ENCODE measurements at places on chromosomes 7 and 10. TPM values are rescaled to one million over a fixed set of nuclear protein-coding genes. Genes with fewer than 3 reads are reported as not detected.

DNA sequence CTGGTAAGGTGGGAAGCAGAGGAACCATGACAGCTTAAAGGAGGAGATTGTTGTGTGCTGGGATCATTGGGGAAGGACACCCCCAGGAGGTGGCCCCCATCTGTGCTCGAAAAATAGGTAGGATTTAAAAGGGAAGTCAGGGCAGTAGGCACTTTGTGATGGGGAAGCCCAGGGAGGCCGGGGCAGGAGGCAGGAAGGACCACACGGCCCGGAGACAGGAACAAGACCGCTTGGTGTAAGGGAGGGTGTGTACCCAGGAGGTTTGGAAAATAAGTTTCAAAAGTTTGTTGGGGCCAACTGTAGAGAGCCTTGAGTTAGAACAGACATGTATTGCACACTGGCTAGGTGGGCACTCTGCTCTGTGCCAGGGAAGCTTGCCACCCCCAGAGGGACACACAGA lies 20.7 kb downstream of the ZNF467 start:
- no peak for DNase-seq

- no peak for DNase-seq
Observed at GRCh38 chr7:36080843-36081242, 72.2 kb upstream of the EEPD1 start.

GRCh38 chr10:131777921-131778320 lies 122.9 kb upstream of the PPP2R2D start:
- no peak for DNase-seq

DNA sequence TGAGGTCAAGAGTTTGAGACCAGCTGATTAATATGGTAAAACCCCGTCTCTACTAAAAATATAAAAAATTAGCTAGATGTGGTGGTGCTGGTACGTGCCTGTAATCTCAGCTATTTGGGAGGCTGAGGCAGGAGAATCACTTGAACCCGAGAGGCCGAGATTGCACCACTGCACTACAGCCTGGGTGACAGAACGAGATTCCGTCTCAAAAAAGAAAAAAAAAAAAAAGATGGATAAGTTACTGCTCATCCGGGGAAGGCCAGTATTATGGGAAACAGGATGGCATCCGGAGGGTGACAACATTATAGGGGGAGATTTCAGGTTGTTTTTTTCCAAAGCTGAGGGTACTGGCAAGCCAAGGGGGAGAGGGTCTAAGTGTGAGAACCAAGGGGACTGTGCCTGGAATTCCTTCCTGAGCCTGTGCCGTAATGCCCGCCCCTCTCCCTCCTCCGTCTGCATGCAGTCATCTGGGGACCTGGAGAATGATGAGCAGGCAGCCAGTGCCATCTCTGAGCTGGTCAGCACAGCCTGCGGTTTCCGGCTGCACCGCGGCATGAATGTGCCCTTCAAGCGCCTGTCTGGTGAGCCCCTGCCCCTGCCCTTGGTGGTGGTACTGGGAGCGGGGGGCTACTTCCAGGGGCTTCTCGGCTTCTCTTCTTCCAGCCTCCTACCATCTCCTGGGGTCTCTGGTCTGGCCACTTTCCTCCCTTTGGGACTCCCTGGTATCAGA lies 4.4 kb downstream of the LAMTOR4 start:
- peak; percentile 54 for DNase-seq

Gene RAMP3
- total RNA-seq, result 33.5 TPM

Gene SPDYE5
- total RNA-seq, result not detected

Gene TBX20
- total RNA-seq, result not detected

Gene GRM3
- not detected for total RNA-seq

All from upper lobe of left lung (tissue), 6 donors.